ENCODE measurements at places on chromosomes 1 and 21.

DNA sequence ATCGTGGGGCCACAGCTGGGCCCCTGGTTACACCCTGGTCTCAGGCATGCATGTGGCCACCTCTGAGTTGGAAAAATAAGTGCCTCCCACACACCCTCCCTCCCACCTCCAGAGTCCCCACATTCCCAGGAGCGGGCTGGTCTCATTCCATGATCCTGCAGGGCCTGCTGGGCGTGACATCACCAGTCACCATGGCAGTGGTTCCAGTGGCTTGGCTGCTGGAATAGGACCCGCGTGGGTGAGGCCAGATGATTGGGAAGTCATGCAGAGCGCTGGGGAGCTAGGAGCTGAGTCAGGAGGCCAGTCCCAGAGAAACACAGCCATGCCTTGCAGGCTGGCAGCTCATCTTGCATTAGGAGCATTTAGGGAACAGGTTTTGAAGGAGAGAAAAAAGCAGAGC is 125.4 kb upstream of the TMEM51 start:
- DNase-seq, result peak; percentile 81

DNA sequence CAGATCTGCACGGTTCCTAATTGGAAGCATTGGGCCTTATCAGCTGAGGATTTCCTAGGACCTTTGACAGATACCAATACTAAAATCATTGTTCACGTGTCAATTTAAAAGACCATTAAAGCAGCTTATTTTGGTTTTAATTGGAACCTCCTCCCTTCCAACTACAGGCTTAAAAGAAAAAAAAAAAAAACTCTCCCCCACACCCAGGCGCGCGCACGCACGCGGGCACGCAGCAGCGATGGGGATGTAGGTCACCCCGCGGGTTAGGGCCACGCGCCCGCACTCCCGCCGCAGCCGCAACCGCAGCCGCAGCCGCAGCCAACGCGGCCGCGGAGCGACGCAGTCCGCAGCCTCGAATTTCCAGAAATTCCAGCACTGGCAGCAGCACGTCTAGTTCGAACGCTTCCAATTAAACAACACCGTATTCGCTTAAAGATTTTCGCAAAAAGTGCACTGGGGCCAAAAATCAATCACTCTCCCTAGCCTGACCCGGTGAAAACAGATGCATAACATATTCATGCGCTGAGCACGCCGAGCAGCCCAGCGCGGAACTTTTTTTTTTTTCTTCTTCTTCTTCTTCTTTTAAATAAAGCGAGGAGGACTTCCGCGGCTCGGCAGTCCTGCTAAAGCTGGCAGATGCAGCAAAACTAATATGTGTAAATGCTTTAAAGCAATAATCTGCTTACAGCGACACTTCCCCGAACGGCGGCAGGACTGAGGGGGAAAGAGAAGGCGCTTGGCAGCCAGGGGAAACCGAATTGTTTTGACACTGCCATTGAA is 13.3 kb upstream of the BARHL2 start:
- DNase-seq, result no peak

GRCh38 chr21:25582888-25583287 is 24.4 kb downstream of the MRPL39 start:
- DNase-seq, result no peak

- no peak for DNase-seq
Measured at GRCh38 chr1:78640462-78640861, 9.2 kb upstream of the IFI44 start.

DNA sequence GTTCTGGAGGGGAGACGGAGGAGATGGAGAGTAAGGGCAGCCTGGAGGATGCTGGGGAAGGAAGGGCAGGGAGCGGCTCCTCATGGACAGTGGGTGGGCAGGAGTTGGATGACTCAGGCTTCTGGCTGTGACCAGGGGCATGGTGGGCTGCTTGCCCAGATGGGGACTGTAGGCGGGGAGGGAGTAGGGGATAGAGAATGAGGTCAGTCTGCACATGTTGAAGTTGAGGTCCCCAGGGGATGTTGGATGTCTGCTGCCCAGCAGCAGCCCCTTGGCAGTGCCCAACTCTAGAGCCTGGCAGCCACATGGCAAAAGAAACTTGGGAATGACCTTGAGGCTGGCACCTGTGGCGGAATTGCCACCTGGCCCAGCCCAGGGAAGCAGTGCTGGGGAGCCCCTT is 6.4 kb downstream of the SELENON start:
- DNase-seq, result no peak

- no peak for DNase-seq
Measured at GRCh38 chr1:111666828-111667227, 47.2 kb downstream of the RAP1A start.

- no peak for DNase-seq
Measured at GRCh38 chr1:68571454-68572235, 74.8 kb upstream of the DEPDC1 start.

DNA sequence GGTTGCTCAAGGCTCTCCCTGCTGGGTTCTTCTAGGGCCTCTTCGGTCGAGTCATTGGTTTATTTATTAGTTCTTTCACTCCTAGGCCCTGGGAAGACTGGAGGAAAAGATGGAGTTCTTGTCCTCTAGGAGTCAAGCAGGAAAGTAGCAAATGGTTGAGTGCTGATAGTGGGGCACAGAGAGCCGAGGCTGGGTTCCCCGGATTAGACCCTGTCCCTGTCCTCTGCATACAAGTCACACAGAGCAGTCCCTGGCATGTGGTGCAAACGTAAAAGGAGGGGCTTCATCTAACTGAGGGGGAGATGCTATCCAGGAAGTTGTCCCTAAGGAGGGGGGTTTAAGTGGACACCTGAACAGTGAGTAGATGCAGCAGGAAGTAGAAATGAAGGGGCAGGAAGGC is 19.2 kb upstream of the KCNE2 start:
- DNase-seq, result no peak

DNA sequence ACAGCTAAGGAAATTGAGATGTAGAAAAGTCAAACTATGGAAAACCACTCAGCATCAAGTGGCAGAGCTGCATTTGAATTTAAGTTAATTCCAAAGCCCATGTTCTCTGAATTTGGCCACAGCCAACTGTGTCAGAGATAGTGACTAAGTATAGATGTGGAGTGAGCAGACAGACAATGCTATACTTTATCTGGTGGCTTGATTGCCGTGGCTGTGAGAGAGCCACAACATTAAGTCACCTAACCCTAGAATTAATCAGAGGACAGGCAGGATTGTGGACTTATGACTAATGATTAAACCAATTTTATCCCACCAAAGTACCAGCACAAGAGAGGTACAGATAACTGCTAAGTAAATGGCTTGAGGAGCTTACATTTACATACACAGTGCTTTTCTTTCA is 209.8 kb downstream of the TPR start:
- DNase-seq, result no peak

DNA sequence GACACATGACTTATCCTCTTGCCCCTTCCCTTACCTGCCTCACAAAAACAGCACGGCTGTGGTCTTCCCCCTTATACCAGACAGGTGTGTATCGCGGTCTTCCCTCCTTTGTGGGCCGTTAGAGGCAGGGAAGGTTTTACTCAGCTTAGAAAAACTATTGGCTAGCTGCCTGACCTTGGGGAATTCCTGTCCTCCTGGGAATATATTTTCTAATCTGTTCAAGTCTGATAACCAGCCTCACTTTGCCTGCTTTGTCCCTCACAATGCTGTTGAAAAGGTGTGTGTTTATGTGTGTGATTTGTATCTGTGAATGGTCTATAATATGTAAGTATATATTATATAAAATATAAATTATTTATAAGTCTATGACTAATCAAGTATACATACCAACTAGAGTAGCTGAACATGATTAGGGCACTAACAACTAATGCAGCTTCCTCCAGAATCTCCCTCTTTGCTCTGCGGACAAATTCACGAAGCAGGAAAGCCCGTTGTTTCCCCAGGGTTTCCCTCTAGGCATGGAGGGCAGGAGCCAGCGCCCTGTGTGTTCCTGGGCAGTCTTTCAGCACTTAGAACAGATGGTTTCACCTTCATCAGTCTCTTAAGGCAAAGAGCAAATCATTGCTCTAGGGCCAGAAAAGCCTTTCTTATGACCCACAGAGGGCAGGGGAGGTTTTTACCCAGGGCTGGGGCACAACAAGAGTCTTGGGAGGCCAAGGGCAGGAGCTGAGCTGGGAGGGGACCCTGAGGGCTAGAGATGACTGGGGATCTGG is 25.6 kb downstream of the SLC26A9 start:
- DNase-seq, result no peak

DNA sequence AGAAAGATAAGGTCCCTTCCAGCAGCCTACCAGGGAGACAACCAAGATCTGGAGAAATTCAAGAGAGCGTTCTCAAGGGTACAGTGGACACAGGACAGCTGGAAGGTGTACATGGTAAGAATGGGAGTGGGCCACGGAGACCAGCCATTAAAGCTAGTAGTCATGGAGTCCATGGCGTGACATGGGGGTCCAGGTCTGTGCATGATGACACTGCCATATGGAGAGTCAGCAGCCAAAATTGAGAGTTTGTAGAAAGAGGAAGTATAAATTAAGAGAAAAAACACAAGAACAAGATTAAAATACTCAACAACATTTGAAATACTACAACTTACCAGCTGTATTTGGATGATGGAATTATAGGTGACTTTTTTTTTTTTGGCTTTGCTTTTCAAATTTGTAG is 7.9 kb upstream of the LORICRIN start:
- no peak for DNase-seq

GRCh38 chr1:38860454-38860795 is 853 bp upstream of the RRAGC start:
- DNase-seq, result no peak

GRCh38 chr1:5978452-5978851 is 13.8 kb downstream of the NPHP4 start:
- DNase-seq, result no peak

DNA sequence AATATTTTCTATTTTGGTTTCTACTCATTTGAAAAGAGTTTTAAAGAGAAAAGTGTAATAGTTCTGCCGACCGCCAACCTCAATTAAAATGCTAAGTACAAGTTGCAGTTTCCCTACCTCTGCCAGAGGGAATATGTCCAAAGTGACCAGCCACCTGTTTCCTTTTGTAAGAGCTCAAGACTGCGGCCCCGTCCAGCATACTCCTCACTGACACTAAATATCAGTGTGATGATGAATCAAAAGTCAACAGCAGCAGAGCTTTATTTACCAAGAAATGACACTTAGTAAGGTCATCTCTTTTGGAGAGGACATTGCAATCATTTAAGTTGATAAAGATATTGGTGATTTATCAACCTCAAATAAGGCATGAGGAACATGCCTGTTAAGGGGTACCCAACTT is 57.4 kb upstream of the NRIP1 start:
- DNase-seq, result no peak

DNA sequence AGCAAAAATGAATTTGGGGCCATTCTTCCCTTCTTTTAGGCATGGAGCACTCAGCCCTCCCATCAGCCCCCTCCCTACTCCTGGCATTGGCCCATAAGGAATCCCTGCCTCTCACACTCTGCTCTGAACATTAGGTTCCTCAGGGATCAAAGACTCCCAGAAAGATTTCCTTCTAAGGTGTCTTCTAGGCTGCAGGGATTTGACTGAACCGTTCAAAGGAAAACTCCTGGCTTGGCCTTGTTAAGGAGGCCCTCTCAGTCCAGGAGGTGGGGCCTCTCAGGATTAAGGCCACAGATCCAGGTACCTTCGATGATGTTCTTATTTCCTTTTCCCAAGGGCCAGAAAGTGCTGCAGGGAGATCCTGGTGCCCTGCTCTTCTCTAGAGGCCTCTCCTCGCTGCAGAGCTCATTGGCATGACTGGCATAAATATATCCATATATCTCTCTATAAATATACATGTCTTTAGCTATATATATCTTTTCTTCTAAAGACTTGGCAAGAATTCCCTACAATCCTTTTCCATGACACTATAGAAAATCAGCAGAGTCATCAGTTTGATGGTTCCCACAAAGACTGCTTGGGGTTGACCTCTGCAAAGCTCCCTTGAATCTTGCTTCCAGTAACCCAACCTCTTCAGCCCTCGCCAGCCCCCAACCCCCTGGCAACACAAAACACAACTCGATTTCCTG is 59.1 kb downstream of the PLXNA2 start:
- DNase-seq, result no peak

GRCh38 chr1:50189369-50189768 is 80.6 kb downstream of the ELAVL4 start:
- no peak for DNase-seq

DNA sequence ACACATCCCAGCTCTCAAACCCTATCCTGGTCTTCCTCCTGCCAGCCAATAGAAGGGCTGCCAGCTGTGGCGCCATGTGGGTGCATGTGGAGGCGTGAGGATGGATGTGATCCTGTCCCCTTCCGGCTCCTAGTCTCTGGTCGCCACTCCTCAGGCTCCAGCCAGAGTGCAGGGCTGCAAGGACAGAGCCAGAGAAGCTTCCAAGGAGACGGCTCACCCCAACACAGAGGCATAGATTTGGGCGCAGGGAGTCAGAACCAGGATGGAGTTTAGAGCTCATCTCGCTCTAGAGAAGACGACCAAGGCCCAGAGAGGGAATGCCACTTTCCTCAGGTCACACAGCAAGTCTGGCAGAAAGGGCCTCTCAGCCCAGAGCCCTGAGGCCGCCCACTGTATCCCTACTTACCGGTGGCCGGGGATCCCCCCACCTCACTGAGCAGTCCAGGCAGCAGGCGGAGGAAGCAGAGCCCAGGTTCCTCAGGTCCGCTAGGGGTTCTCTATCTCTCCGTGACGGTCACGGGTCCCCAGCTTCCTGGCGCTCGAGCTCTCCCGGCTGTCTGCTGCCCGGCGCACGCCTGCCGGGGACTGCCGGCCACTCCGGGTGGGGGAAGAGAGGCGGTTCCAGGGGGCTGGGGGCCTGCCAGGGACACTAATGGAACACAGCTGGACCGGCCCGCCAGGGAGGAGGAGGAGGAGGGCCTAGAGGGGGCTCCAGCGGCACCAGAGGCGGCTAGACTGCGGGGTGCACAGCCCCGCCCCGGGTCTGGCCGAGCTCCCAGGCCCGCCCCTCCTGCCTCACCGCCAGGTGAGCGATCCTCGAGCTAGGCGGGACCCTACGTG is at the start of gene COL16A1:
COL16A1 (minus strand) TSS at position 587 of the 840 bp plus-strand sequence. CDS start 1,824 bp downstream, outside the sequence.
- no peak for DNase-seq

GRCh38 chr1:54601730-54602129 is 21.6 kb downstream of the FAM151A start:
- DNase-seq, result no peak

DNA sequence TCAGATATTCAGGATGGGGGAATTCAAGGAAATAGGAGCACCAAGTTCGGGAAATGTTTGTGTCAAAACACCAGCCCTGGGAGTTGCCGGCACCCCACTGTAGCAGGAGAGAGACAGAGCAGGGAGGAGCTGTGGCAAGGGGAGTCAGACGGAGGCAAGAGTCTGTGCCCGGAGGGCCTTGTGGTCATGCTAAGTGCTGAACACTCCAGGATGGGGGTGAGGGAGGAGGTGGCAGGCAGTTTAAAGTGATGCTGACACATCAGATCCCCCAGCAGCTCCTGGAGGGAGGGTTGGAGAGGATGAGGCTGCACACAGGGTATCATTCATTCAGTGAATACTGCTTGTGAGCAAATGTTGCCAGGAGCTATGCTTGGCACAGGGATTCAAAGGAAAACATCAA is 150.3 kb upstream of the ETV3 start:
- no peak for DNase-seq

Data from amniotic stem cell (primary cell).